ENCODE measurements at places on chromosomes 5 and 9. TPM values are rescaled to one million over a fixed set of nuclear protein-coding genes. Genes with fewer than 3 reads are reported as not detected.
A peak's percentile ranks its signal among the peaks of the same experiment; 100 is the strongest.

Gene PAEP
- 0.27 TPM for polyA plus RNA-seq

Gene SVEP1
- polyA plus RNA-seq, result 15.8 TPM

Gene FYB1
- polyA plus RNA-seq, result 4.4 TPM

Gene BARHL1
- polyA plus RNA-seq, result not detected

Gene LRRC70
- 7.2 TPM for polyA plus RNA-seq

Gene HOMER1
- 14.0 TPM for polyA plus RNA-seq

Gene RABGAP1
- 89.0 TPM for polyA plus RNA-seq

Gene PLCXD3
- 0.15 TPM for polyA plus RNA-seq

Gene OTULINL
- 10.9 TPM for polyA plus RNA-seq

Gene TEK
- 52.6 TPM for polyA plus RNA-seq

Gene TMEM215
- not detected for polyA plus RNA-seq

Gene OSMR
- 17.6 TPM for polyA plus RNA-seq

Gene SHISAL2B
- polyA plus RNA-seq, result 7.8 TPM

Gene RANBP17
- polyA plus RNA-seq, result 32.9 TPM

Gene ENC1
- 233 TPM for polyA plus RNA-seq

- no peak for DNase-seq
Observed at GRCh38 chr9:89177944-89178829, at the start of gene SHC3. TSS of gene SHC3 (minus strand) at chr9:89178818. CDS start at chr9:89178460, 358 bp downstream.

DNA sequence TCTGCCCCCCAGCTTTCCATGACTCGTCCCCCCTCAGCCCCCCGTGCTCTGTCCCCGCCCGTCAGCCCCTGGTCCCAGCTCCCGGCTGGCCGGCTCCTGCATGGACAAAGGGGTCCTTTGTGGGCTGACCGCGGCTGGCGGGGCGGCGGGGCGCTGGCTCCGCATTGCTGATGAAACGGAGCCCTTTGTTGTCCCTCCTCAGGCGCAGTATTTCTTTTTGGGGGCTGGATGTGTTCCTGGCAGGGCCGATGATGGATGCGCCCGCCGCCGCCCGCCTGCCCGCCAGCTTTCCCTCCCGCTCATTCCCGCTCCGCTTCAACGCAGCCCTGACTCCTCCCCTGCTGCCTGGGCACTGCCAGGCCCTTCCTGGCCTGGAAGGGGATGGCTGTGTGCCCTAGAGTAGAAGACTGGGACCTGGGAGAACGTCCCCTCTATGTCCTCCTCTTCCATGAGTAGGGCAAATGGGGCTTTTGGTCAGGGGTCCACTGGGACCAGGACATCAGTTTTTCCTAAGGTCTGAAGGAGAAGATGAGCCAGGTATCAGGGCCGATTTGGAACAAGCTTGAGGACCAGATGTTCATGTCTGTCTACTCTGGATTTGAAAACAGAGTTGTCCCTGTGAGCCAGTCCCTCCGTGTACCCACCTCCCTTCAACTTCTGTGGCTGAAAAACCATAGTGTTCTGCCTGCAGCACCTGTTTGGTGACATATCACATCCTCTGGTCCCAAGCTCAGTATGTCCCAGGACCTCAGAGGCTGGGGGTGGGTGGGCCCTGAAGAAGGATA lies 29.0 kb downstream of the CXXC5 start:
- DNase-seq, result no peak

DNA sequence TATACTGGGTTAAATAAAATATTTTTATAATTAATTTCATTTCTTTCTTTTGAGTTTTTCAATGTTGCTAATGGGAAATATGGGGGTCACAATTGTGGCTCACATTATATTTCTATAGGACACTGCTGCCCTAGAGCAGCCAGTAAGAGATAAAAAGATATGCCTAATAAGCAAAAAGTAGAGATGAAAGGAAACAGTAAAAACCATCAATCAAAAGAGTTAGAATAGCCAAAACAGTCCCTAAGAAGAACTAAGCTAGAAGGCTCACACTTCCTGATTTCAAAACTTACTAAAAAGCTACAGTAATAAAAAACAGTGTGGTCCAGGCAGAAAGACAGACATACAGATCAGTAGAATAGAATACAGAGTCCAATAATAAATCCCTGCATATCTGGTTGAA lies 104.4 kb downstream of the FANCC start:
- no peak for DNase-seq

DNA sequence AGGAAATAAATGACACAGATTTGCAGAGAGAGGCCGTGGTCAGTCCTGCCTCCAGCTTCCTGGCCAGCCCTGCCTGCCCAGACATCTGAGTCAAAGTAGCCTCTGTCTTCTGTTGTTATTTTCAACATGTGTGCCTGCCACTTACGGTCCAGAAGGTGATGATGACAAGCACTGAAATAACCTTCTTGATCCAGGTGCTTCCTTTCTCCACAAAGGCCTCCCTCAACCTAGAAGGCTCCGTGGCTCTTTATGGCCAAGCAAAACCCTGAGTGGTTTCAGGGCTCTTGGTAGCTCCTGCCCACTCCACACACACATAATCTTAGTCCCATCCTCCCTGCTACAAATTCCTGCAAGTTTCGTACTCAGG lies 34.1 kb upstream of the SLC6A19 start:
- no peak for DNase-seq

GRCh38 chr5:174773371-174773770 lies 49.0 kb downstream of the MSX2 start:
- DNase-seq, result no peak

DNA sequence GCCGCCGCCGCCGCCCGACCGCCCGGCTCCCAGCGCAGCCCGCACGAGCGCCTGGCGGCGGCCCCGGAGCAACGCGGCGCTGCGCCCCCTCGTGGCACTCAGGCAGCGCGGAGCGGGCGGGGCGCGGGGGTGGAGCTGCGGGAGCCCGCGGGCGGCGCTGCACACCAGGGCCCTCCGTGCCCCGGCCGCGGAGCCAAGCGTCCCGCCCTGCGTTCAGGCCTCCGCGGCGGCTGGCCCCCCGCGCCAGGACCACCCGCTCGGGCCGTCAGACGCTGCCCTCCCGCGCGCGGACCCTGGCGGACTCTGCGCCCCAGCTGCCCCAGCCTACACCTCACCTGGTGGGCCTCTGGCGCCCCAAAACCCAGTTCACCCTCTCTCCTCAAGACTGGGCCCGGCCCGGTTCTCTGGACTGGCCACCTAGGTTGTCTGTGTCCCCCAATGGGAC lies at the start of gene RASGEF1C:
Gene RASGEF1C, minus strand, starts transcription at position 75 of the 445 bp plus-strand sequence. CDS start 71,159 bp downstream, outside the sequence.
- DNase-seq, result peak; percentile 55

DNA sequence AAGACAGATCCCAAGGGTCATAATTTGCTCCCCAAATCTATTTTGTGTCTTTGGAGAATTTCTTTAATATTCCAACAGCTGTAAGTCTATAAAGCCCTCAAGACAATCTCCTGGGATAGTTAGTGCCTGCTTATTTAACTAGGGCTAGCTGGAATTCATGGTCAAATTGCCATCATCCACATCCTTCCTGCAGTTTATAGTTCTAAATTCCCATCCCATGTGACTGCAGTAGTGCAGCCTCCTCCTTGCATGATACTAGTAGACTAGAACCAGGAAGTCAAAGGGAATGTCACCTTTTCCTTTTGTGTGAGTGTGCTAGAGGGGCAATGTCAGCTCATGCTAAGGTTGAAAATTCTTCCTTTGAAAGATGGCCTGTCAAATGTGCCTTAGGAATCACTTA lies 214.8 kb upstream of the PIK3R1 start:
- no peak for DNase-seq

GRCh38 chr5:154446195-154447088 lies 645 bp downstream of the SAP30L start:
- DNase-seq, result peak; percentile 51

GRCh38 chr5:60223342-60223741 lies 329.8 kb upstream of the PDE4D start:
- no peak for DNase-seq

- DNase-seq, result no peak
Observed at GRCh38 chr9:123548741-123549545, 192.9 kb downstream of the CRB2 start.

GRCh38 chr5:132098151-132098594 lies 24.6 kb downstream of the CSF2 start:
- no peak for DNase-seq

GRCh38 chr9:107286057-107286456 lies 3.0 kb downstream of the RAD23B start:
- DNase-seq, result no peak

DNA sequence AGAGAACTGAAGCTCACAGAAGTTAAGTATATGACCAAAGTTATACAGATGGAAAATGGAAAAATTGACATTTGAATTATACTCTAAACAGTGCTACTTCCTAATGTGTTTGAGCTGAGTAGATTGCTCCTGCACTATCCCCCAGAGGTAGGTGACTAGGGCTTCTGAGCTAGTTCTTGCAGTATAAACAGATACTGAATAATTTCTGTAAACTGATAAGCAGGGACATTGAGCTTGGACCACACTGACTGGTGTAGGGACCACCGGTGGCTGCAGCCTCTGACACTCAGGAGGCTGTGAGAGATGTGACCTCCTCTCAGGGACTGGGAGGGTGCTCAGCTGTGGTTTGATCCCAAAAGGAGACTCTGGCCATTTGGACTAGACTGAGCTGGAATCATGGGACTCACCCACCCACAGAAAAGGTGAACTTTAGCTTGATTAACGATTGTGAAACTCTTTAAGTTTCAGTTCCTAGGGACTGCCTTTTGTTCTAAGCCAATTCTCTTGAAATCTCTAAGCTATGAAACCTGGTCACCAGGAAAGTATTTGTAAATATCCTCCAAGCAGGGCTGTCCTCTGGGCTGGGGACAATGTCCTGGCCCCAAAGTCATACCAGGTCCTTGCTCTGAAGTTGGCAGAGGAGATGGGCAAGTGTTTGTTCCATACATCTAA lies 291.5 kb downstream of the SEC61B start:
- no peak for DNase-seq

GRCh38 chr5:161283296-161283695 lies 263.2 kb downstream of the GABRB2 start:
- DNase-seq, result no peak

DNA sequence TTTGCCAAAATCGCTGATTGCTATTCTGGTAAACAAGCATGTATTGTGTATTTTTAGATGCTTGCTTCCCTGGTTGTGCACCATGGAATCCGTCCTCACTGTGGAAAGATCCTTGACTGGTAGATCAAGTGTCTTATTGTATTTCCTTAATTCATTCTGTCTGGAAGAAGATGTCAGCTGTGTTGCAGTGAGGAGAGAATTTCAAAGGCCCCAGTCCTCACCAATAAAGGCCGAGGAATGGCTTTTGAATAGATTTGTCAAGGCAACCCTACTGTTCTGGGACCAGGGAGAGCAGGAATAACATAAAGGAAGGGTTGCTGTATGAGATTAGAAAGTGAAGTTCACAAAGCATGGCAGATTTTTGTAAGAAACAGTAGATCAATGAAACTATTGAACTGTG lies 36.2 kb upstream of the POU5F2 start:
- no peak for DNase-seq

GRCh38 chr5:95237324-95237723 lies 47.6 kb downstream of the MCTP1 start:
- no peak for DNase-seq

GRCh38 chr5:34843497-34843896 lies 4.5 kb downstream of the TTC23L start:
- no peak for DNase-seq

- no peak for DNase-seq
Observed at GRCh38 chr9:72491242-72491641, 30.2 kb upstream of the TMC1 start.

- DNase-seq, result no peak
Observed at GRCh38 chr5:7473115-7473514, 77.2 kb downstream of the ADCY2 start.

DNA sequence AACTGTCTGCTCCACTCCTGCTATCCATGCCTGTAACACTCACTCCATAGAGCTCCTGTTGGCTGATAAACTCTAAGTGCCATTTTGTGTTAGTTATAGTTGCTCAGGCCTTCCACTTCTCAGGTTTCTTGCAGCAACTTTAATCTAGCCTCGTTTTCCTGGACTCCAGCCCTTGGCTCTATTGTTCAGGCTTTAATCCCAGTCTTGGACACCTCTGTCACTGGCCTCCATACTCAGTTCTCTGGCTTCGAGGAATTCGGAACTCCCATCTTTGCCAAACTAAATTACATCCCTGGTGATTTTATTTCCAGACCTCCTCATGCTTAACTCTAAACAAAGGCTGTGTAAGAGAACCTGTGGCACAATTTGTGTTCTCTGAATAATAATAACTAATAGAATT lies 39.8 kb downstream of the EMB start:
- DNase-seq, result no peak

GRCh38 chr9:13049223-13049622 lies 230.3 kb downstream of the MPDZ start:
- DNase-seq, result no peak

- DNase-seq, result no peak
Observed at GRCh38 chr5:121976979-121977378, 15.2 kb downstream of the SRFBP1 start.

GRCh38 chr5:140327589-140327988 lies 18.8 kb downstream of the HBEGF start:
- DNase-seq, result no peak

- DNase-seq, result no peak
Observed at GRCh38 chr9:14153310-14153720, 160.6 kb downstream of the NFIB start.

GRCh38 chr5:59351076-59351794 lies 542.3 kb downstream of the PDE4D start:
- no peak for DNase-seq

DNA sequence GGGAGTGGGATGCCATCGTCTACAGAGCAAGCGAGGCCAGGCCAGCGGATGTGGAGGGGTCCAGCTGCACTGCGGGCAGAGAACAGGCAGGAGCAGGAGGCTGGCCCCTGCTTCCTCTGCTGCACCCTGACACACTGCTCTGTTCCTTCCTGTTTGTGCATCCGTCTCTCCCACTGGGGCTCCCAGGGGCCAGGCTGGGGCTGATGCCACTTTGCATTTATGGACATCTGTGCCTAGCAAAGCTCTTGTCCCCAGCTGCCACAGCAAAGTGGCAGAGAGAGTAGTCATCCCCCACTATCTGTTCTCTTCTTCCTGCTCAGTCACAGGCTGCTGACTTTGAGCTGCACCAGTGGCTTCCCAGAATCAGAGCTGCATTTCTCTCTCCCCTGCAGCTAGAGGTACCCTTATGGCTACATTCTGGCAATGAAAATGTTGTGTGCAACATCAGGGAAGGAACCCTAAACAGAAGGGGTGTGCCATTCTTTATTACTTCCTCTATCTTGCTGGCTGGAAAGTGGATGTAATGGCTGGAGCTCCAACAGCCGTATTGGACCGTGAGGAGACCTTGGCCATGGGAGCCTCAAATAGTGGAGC lies 4.2 kb upstream of the NINJ1 start:
- DNase-seq, result no peak

DNA sequence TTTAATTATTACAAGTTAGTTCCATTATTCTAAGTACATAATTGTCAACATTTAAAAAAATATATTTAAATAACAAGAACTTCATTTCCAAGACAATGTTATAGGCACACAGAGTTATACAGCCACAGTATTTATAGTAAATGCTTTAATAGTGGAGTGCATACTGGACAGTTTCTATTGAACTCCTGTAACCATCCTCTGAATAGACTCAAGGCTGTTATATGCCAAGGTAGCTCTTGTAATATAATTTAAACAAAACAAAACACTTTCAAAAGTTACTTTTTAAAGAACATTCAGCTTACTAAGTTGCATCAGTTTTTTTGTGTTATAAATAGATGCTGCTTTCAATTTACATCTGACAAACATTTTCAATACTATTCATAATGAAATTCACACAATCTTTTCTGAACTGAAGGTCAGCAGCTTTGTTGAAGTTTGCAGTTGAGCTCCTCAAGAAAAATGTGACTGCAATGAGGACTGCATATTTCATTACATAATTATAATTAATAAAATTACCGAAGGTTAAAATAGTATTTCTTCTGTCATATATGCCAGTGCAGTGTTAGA lies 549.9 kb upstream of the CYLC2 start:
- DNase-seq, result no peak
